ENCODE measurements at places on chromosomes 12 and 14.

DNA sequence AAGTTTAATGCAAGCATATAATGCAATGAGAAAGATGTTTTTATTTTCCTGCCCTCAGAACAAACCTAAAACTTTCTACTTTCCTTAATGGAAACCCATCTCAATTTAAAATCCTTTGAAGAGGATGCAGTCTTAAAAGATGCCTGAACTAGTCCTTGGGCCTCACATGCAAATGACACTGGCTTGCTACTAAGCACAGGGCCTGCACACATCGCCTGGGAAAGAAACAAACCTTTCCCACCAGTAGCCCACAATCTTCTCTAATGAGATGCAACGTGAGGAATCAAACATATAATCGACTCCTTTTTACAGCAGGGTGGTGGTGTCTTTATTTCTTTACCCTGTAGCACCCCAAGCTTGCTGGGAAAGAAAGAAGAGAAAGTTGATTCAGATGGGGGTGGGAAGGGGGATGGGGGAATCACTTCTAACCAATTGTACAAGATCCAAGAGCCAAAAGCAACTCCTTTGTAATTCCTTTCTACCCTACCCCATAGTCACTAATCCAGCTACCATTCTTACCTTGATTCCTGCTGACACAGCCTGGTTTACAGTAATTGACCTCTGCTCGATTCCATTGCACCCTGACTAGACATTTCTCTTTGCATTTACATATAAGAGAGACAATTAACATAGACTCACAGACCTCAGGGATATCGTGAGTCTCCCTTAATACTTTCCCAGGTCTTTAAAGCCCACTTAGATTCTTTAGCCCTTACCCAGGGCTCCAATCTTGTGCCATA, 69.5 kb upstream of the FERMT2 start:
- no peak for DNase-seq

DNA sequence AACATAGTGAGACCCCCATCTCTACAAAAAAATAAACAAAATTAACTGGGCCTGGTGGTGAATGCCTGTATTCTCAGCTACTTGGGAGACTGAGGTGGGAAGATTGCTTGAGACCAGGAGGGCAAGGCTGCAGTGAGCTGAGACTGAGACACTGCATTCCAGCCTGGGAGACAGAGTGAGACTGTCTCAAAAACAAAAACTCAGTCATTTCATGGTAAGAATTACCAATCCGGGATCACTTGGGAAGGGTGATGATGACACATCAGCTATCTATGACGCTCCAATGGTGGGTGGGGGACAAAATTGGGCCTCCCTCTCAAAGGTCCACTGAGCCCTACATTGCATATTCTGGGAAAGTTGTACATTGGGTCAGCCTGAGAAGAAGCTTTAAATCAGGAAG, 47.7 kb downstream of the SERPINA3 start:
- DNase-seq, result no peak

GRCh38 chr12:99553461-99553860, 94.1 kb upstream of the GARIN6 start:
- DNase-seq, result no peak

DNA sequence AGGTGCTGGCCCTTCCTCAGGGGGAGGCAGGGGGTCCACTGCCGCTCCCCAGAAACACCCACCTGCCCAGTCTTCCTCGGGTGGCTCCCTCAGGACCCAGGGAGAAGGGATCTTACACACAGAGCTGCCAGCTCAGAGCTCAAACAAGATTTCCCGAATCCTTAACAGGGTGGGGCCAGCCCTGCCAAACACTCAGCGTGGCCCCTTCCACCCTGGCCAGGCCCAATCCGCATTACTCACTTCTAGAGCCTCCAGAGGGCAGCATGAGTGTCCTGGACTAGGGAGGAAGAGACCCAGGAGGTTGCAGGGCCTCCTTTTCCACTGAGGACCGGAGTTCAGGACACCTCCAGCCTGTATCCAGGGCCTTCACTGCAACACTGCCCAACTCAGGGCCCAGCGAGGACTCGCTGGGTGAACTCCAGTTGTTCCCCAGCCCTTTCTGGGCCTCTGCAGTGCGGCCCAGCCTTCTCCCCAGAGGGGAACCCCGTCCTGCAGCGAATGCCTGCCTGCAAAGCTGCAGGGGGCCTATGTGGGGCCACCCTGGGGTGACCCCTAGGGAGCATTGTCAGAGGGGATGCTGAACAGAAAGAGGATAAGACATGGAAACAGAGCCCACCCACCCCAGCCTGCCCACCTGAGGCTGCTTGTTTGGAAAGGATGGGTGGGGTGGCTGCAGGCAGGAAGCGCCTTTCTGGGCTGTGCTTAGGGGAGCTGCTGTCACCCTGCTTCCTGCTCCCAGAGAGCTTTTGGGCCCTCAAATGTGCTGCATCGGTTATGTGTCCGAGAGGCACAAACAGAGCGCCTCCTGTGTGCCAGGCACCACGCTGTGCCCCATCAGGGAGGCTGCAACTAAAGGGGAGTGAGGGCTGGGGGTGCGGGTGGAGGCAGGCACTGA, 43.8 kb downstream of the CCNK start:
- no peak for DNase-seq

- DNase-seq, result no peak
These were observed 394.4 kb downstream of the DAD1 start for GRCh38 chr14:22194664-22195063.

- DNase-seq, result no peak
These were observed 19.2 kb upstream of the CORO1C start for GRCh38 chr12:108750526-108750925.

GRCh38 chr14:60734465-60735242, at the start of gene MNAT1:
Gene MNAT1 (plus strand): TSS chr14:60734761. CDS start chr14:60734863, 102 bp downstream.
- peak; percentile 83 for DNase-seq

- peak; percentile 58 for DNase-seq
These were observed at the start of gene RGS6 for GRCh38 chr14:71932229-71932981. Gene RGS6 (plus strand): TSS chr14:71932429.

DNA sequence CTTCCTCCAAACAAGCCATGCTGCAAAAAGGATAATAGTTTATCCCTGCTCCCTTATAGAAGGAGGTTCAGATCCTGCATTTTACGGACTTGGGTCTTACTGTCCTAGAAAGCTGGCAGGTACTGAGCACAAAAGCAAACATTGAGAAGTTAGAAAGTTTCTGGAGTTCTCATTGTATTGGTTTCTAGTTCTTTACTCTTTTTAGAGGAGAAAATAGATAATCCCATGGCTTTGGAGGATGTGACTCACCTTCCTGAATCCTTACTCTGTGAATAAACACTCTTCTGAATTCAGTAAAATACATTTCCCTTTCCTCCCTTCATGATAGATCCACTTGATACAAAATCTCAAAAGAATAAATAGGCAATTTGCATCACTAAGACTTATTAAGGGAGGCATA, 188.9 kb downstream of the NPAS3 start:
- no peak for DNase-seq

DNA sequence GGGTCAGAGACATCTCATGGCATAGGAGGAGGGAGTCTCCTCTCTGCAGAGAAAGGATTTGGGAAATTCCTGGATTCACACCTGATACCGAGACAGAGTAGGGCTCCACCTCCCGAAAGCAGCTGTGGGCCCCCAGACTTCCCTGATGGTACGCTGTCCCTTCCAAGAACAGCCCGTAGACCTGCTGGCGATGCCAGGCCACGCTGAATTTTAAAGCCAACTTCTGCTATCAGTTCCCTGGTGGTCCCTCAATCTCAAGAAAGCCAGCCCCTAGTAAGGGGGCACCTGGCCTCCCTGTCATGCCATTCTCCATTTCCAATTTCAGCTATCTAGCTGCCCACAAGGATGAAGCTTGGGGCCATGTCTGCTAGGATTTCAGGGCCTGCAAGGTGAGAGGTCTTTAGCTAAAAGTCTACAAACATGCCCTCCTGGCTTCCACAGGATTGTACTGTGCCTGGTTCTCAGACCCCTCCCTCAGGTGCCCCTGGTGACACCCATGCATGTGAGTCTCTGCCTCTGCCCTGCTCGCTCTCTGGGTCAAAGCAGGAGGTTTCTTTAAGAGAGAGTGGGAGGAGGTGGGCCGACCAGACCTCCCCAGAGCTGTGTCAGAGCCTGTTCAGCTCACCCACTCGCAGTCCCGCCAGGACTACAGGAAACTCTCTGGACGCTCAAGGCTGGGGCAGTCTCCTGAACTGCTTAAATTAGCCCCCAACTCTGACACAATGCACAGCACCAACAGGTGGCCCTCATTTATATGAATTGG, 30.5 kb downstream of the ANO2 start:
- DNase-seq, result no peak

DNA sequence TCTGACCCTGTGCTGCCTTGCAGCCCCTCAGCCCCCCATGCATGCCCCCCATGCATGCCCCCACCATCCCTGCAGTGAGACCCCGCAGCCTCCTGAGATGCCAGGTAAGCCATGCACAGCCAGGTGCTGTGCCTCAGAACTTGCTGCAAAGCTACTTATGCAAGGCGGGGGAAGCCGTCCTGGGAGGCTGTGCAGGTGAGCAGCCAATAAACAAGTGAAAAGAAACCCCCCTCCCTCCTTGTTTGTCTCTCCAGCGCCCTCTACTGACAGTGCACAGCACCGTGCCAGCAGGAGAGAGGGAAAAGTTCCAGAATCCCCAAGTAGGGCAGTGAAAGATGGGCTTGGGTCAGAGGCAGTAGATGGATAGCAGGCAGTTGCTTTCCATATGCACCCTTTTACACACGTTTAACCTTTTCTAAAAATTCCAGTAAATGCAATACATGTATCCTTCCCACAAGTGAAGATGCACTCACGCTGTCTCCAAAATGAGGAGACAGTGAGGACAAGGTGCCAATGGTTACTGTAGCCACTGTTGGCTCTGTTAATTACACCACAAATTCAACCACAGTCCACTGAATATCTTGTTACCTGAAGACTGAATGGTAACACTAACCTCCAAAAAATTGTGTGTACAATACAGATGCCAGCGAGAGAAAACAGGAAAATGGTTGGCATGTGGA, 18.0 kb downstream of the TNFAIP2 start:
- DNase-seq, result peak; percentile 30

DNA sequence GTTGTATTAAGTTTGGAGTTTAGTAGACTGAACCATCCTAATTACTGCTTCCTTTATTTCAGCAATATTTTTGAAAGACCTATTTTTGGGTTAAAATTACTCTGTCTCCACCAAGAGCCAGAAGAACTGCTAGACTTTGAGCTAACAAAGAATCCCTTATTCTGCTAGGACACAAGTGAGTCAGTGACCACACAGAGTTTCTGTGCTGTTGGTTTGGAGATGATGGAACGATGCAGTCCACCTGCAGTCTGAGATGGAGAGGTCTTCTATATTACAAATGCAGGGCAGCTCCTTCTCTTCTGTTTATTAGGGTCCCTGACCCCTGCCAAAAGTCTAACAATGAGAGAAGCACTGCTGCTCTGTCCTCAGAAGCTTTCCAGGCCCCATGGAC, 6.7 kb upstream of the STXBP6 start:
- no peak for DNase-seq

- DNase-seq, result no peak
These were observed 34.1 kb downstream of the ERGIC2 start for GRCh38 chr12:29346769-29347421.

- DNase-seq, result no peak
These were observed 112.6 kb downstream of the BRMS1L start for GRCh38 chr14:35938770-35939169.

DNA sequence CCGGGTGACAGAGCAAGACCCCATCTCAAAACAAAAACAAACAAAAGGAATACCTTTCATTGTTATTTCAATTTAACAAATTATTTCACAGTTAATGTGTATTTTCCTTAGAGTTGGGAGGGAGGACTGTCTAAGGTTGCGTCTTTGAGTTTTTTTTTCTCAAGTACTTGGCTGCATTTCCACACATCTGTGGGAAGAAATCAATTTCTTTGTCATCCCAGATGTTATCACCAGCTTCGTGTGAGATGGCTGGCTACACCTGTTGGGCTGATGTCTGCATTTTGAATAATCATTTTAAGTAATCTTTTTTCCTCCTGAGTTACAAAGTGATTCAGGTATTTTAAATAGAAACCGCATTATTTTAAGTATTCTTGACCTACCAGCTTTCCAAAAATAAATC, 59.4 kb downstream of the EML1 start:
- no peak for DNase-seq

DNA sequence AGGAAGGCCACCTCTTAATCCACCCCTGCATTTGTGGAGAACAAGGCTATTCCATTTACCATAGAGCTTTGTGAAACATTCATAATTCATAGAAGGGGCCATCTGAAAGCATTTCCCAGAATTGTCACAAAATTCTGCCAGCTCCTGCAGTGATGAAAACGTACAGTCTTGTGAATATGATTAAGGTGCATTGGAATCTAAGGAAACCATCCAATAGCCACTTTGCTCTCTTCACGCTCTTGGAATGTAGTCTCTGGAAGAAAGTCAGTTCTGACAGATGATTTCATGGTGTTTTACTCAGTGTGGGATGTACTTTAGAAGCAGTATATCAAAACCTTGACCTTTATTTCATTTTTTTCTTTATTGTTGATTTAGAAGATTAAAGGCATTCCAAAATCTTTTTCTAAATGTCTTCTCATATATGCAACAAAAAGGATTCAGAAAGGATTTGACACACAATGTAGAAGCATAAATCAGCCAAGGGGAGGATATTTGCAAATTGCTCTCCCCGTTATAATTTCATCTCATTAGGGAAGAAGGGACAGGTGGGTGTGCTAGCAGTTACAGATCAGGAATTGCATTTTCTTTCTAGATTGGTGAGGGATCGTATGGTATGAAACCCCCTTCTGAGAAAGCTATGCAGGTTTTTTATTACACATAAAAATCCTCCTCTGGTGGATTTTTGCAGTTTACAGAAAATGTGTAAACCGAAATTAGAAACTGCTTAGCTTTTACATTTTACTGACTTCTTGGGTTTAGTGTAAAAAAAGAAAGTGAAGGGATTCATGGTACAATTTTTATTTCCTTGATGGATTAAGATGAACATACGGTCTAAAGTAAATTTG, 390.2 kb downstream of the LRIG3 start:
- no peak for DNase-seq

DNA sequence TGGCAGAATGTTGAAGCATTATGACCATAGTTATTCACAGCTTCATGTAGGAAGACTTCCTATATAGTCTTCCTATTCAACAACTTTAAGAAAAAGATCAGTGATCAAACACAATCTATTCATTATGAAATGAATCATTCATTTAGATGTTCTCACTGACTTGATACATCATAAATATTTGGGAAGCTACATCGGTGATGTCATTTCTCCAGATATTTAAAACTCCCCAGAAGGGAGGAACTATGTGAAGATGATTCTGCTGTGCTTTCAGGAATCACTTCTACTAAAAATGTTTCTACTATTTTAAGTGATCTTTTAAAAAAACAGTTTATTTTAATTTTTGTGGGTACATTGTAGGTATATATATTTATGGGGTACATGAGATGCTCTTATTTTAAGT, 316.4 kb downstream of the BCAT1 start:
- DNase-seq, result no peak

DNA sequence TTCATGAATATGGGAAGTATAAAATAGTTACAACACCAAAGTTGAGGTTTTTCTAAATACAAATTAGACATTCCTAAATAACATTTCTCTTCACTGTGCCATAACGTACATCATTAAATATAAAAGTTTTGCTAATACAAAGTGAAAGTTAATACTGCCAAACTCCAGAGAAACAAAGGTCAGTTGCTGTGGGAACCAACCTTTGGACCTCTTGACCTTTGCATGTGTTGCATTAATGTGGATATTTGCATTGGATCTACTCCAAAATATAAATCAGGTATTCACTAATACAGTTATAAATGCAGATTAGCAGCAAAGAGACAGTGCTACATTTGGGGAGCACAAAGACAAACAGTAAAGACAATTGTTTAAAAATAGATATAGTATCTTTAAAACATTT, 366.0 kb upstream of the USP15 start:
- DNase-seq, result no peak
